Activated gamma-delta T cell treated with anti-CD3 and anti-CD28 coated beads, Interleukin-2, amount 50 U/mL, for 16 hours (primary cell): ENCODE measurements at places on chromosomes 6 and 20.

DNA sequence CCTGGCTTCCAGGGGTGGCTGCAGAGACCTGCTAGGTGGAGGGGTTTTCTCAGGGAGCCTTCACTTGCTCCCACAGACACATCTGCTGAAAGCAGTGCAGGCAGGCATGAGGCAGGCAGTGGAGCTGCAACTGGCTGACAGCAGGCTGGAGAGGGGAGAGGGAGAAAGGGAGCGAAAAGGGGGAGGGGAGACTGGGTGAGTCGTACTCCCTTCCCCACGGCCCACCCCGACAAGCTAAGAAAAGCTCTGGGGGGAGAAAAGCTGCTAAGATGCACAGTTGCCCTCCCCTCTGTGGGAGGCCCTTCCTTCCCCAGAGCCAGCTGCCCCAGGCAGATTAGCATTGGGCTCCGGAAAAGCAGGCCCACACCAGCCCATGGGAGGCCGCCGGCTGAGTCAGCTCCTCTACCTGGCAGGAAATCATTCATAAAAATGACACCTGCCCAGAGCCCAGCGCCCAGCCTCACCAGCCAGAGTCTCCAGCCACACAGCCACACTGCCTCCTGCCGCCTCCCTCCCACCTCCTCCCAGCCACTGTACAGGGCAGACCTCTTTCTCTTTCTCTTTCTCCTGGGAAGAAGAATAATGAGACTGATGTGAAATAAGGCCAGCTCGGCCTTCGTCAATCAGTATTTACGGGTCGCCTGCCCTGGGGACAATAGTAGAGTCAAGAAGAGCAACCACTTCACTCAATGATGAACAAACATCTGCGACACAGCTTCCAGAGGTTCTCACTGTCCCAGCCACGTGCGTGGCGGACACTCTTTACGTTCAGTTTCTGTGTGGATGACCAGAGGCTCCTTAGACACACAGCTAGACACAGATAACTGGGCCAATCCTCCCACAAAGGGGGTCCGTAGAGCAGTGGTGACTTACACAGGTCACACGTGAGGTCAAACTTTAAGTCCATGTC is 7.7 kb upstream of the C20orf203 start:
- no peak for DNase-seq

- DNase-seq: no peak
Observed at GRCh38 chr6:28506807-28507475, 8.7 kb downstream of the GPX6 start.

DNA sequence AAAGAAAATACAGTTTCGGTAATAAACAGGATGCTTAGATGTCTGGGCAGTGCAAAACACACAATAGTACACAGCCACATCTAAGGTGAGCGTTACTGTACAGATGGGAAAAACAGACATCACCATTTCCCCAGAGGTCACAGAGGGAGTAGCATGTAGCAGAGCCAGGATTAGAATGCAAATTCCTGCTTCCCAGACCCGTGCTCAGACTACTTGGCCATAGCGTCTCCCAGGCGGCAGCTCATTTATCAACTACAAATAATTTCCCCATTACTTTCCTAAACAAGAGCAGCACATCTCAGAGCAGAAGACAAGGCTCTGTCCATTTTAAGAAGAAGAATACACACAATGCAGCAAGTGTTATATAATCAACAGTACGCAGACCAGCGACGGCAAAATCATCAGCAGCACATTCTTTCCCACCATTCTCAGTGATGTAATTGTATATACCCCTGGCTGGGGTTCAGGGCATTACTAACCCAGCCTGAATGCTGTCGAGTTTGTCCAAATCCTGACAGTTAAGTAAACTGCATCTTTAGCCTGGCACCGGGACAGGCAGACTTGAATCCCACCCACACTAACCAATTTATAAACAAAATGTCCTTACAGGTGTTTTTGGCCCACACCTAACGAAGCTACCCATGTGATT is 61.9 kb downstream of the CNKSR3 start:
- no peak for DNase-seq

GRCh38 chr20:32670773-32671455 is 2.8 kb downstream of the C20orf203 start:
- DNase-seq: no peak

DNA sequence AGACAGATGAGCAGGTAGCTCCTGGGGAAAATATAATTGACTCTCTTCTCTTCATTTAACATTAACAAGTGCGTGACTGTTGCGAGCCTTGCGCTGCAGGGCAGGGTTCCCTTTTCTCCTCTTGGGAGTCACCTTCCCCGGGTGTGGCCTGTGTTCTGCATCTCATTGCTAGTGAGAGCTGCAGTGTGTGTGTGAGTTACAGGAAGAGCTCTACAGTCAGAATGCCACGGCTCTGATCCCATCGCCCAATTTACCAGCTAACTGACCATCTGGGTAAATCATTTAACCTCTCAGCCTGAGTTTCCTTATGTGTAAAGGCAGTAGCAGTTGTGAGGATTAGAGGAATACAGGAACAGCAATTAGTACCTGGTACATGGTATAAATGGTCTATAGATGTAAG is 106.8 kb upstream of the NUP153 start:
- DNase-seq: no peak

DNA sequence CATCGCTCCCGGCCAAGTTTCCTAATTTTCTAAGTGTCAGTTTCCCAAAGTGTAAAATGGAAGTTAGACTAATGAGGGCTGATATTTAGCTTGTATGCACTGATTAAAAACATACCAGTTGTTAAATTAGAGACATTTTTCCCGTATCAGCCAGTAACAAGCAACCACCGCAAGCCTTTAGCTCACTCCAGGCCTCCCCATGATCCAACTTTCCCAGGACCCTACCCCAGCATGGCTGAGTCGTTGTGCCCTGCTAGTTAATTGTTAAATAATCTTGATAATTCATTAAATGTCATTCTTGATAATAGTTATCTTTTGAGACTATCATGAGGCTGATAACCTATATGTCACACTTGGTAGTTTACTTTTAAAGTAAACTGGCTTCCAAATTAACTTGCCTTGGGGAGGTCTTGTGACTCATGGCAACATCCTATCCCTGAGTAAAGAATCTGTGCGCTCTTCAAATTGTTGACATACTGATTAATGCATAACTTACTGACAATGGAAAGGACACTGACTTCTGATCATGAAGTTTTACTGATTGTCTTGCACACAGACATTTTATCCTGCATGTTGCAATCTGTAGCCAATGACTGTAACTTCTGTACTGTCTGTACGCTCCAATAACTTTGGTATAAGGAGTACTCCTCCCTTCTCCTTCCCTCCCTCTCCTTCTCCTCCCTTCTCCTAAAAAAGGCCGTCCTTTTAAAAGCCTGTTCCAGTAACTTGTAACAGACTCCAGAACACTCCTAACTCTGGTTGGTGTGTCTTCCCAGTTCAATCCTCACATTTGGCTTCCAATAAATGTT is 6.3 kb upstream of the GTF3C6 start:
- no peak for DNase-seq

- no peak for DNase-seq
Observed at GRCh38 chr6:67594366-67594765, 1040.7 kb upstream of the ADGRB3 start.

- no peak for DNase-seq
Observed at GRCh38 chr6:107620732-107621131, 130.8 kb downstream of the SOBP start.

- no peak for DNase-seq
Observed at GRCh38 chr20:35206802-35207201, 19.7 kb upstream of the MMP24 start.

DNA sequence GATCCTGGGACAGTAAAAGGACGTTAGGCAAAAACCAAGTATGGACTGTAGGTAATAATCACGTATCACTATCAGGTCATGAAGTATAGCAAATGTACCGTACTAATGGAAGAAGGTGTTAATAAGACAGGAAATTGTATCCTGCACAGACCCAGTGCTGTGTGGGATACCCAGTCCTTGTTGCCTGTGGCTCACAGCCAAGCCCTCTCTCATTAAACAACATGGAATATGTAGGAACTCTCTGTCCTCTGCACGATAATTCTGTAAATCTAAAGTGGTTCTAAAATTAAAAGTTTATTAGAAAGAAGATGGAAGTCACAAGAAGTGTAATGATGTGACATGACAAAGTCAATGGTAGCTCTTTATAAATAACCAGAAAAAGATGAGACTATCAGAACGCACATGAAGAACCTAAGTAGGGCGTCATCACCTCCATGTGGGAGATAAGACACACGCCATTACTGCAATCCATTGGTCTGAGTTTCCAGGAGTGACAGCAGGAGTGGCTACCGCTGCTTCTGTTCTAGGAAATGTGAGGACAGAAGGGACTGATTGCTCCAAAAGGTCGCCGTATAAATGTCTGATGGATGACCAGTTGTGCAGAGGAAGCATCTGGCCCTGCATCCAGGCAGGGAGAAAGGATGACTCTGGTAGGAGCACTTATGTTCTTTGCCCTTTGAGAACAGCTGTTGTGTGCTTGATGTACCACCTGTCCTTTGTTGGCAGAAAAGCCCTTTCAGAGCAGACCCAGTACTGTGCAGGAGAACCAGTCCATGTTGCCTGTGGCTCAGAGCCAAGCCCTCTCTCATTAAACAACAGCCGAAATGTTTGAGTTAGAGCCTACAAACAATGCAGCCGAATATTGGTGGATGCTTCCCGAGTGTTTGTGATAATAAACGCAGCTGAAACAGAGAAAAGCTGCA is 125.6 kb downstream of the FIG4 start:
- DNase-seq: no peak

DNA sequence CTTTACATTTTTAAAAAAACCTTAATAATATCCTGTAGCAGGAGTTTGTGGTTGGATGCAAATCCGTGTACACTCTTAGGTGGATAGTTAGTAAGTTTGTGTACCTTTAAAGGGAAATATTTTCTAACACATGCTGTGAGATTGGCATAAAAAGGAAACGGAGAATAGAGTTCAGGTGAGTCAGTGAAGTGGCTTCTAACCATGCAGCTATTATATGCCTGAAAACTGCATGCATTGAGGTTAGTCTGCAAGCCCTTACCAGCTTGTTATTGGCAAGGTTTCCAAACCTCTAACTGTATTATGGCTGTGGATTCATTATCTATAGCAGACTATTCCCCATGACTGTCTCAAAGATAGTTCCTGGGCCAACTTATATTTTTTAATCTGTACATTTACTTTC is 420.6 kb upstream of the MMS22L start:
- no peak for DNase-seq

DNA sequence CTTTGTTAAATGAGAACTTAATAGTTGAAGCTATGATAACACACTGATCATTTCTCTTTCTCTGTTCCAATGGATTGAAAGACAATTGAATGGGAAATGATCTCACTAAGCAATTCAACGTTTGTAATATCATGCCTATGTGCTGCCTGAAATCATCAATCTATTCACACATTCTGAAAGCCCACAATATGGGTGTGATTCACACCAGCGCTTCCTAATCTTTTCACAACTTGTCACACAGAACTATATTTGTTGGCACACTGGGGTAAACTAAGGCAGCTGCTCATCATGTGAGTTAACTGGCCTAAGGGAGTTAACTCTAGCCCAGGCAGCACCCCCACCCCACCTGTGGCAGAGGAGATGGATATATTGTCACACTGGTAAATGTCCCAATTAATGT is 37.1 kb upstream of the UTRN start:
- no peak for DNase-seq

GRCh38 chr6:33123732-33124524 is 48.1 kb downstream of the HLA-DPB1 start:
- no peak for DNase-seq
